ENCODE measurements at places on chromosomes 7 and 10.

- no peak for DNase-seq
Observed at GRCh38 chr10:132563485-132564248, 26.1 kb downstream of the INPP5A start.

DNA sequence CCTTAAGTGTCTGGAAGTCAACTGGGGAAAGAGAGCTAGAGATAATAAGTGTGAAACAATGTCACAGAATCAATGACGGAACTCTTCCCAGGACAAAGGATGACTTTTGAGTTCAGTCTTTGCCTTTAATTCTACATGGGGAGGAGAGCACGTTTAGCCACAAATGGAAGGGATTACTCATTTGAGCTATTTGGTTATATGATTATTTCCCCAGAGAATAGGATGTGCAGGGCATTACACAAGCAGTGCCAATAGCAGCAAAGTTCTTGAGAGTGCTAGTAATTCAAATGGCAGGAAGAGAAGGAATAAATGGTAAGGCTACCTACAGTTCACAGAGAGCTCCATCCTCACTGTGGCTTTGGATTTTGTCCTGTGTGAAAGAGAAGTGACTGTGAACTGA lies 6.0 kb downstream of the EGFR start:
- DNase-seq, result no peak

GRCh38 chr7:111094419-111094818 lies 3.5 kb downstream of the LRRN3 start:
- DNase-seq, result no peak

DNA sequence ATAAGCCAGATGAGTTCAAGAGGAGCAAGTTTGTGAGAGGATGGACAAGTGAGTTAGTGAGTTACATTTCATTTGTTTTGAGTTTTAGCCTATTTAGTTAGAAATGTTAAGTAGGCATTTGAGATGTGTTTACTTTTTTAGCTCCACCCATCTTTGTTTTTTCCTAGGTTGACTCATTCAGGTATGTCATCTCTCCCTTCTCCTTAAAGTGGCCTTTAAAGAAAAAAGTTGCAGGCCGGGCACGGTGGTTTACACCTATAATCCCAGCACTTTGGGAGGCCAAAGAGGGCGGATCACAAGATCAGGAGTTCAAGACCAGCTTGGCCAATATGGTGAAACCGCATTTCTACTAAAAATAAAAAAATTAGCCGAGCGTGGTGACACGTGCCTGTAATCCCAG lies 71.2 kb downstream of the BMPR1A start:
- DNase-seq, result no peak

GRCh38 chr10:114703377-114704107 lies 45.5 kb upstream of the ABLIM1 start:
- DNase-seq, result no peak

DNA sequence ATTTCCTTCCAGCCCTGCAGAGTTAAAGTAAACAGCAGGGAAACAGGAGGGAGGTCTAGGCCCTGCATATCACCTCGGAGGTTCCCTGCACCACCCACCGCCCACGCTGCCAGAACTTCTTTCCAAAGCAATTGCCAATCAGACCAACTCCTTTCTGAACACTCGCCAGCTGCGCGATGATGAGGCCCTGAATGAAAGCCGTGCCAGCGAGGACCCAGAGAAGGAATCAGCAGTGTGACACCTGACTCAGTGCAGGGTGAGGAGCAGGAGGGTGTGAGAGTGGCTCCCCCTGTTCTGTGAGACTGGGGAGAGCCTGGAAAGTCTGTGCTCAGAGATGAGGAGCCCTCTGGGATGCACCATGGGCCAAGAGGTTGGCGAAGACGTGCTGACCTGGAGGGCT lies 3.3 kb upstream of the TCERG1L start:
- DNase-seq, result no peak

- DNase-seq, result no peak
Observed at GRCh38 chr10:75302029-75302428, 66.3 kb upstream of the COMTD1 start.

DNA sequence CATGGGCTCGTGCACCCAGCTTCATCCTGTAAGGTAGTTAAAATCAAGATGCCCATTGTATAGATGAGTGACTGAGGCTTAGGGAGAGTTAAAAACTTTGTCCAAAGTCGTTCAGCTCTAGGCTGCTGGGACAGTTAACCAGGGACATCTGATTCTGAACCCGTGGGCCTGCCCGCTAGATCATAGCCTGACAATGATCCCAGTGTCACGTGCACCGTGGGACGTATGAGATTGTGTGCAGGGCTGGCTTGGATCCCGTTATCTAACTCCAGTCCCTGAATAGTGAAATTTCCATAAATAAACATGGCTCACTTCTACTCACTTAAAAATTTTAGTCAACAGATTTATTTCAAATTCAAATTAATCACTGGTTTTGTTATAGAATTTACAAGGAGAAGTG lies 24.9 kb downstream of the C10orf120 start:
- no peak for DNase-seq

- DNase-seq, result no peak
Observed at GRCh38 chr10:104387130-104387888, 33.7 kb downstream of the CFAP58 start.

DNA sequence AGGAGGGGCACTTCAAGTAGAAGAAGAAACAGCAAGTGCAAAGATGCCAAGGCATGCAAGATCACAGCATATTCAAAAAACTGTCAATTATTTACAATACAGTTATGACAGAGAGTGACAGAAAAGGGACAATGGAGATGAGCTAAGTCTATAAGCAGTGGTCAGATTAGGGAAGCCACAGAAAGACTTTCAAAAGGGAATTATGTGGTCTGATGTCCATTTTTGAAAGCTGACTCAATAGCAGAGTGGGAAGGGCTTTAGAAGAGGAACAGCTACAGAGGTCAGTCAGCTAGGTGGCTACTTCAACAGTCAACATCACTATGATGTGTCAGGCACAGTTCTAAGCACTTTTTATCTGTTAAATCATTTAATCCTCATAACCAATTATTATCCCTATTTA lies 45.2 kb upstream of the SPOCK2 start:
- DNase-seq, result no peak

GRCh38 chr10:99521765-99522469 lies 10.8 kb upstream of the NKX2-3 start:
- no peak for DNase-seq

DNA sequence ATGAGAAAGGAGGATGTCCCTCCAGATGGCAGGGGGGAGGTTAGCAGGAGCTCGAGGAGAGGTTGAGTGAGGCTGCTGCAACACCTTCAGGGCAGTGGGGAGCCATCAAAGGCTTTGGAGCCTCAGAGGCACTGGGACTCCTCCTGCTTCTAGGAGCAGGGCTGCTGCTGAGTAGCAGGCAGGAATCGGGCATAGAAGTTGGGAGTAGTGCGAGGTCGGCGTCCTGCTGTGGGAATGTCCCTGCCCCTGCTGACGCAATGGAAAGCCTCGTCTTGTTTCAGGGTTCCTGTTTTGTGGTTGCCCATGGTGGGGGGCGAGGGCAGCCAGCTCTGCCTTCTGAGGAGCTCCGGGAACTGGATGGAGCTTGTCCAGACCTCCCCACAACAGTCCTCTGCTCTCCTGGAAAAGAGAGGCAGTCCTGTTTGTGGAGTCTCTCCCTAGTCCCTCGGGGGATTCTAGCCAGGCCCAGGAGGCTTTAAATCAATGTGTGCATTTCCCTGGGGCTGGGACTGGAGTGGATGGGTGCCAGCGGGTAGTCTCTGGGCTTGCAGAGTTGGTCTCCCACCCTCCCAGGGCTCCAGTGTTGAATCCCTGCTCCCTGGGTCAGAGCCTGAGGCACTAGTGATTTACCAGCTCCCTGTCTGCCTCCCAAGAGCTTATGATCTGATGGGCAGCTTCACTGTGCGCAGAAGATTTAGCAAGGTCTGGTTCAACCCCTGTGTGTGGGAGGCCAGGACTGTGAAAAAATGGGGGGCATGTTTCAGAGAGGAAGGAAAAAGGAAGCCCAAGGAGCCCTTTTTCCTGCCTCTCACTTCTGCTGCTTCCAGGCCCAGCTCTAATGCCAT lies 98.7 kb upstream of the PPIF start:
- DNase-seq, result peak; percentile 76

GRCh38 chr10:115982076-115982475 lies 290.9 kb downstream of the GFRA1 start:
- no peak for DNase-seq

GRCh38 chr10:61747307-61747706 lies 84.6 kb downstream of the CABCOCO1 start:
- DNase-seq, result no peak

GRCh38 chr7:45643630-45644029 lies 69.5 kb downstream of the ADCY1 start:
- no peak for DNase-seq

DNA sequence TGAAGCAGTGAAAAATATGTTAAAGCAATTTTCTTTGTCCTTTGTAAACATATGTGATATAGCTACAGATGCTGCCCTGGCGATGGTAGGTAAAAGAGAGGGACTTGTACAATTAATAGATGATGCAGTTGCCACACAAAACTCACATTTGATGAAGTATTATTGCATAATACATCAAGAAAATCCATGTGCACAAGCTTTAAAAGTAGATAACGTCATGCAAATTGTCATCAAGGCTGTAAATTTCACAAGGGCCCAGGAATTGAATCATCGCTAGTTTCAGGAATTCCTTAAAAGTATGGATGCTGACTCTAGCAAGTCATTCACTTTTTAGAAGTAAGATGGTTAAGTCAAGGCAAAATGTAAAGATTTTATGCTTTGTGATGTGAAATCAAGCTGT lies 10.0 kb downstream of the CYP3A5 start:
- no peak for DNase-seq

DNA sequence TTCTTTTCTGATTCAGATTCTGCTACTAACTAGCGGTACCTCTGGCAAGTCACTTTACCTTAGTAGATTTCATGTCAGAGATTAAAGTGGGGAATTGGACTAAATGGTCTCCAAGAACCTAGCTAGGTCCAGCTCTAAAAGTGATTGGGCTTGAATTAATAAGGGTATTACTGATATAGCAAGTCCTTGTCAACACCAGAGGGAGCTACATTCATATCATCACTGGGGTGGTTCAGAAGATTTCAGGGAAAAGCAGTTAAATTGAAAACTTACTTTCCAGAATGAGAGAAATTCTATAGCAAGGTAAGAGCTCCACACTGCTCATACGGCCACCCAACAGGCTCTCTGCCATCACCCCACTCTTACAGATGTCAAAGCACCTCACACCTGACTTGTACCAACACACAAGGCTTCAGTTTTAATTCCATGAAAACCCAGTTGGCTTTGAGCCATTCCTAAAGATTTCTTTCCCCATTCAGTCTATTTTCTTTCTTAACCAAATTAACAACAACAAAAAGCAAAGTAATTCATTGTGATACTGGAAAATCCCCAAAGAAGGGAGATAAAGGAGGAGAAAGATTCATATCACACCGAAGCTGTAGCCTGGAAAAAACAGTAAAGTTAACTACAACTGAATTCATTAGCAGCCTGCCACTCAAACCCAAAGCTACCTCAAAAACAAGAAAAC lies 38.0 kb upstream of the SPOCK2 start:
- no peak for DNase-seq

DNA sequence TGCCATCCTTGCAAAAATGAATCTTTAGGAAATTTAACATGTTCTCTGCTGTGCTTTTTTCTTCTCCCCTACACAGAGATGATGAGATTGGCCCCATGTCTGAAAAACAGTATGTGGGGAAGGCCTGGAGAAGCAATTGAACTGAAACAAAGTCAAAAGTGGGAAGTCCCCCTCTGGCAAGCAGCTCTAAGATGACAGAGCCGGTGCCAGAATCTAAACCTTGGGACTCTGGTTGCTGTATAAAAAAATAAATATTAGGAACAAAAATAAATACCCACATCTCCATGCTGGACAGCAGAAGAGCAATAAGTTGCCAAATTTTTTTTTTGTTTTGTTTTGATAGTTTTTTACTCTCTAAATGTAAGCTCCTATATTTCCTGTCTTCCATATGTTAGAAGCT lies 51.8 kb upstream of the TRIL start:
- DNase-seq, result no peak

GRCh38 chr7:142516038-142516501 lies 233.2 kb upstream of the PRSS1 start:
- DNase-seq, result peak; percentile 34

DNA sequence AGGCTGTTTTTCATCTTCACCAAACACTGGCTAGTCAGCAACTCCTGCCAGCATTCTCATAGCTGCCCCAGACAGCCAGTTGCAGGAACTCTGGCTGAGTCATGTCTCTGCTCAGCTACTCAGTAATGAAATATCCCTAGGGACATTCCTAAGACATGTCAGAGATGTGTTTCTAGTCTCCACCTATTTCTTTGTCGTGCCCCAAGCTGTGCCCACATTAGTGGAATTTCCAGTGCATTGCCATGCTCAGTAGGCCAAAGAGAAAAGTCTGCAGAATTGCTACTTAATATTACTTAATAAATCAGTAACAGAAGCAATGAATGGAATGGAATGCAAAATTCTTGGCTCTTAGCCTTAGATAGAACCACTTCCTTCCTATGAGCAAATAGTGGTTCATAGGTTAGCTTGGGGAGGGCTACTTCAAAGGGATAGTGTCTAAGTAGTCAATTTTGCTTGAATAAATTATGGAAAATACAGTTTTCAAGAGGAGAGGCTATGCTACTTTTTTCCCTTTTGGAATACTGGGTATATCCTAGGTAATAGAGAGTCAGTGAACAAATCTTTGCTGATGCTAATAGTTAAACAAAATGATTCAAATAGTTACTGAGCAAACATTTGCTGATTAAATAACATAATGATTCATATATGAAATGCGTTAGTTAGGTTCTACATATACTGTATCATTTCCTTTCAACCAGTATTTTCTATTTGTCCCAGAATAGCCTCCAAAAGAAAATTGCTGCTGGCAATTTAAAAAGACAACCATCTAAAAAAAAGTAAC lies 23.6 kb upstream of the SEMA3C start:
- no peak for DNase-seq

GRCh38 chr7:139748373-139748765 lies 29.4 kb downstream of the HIPK2 start:
- DNase-seq, result no peak

DNA sequence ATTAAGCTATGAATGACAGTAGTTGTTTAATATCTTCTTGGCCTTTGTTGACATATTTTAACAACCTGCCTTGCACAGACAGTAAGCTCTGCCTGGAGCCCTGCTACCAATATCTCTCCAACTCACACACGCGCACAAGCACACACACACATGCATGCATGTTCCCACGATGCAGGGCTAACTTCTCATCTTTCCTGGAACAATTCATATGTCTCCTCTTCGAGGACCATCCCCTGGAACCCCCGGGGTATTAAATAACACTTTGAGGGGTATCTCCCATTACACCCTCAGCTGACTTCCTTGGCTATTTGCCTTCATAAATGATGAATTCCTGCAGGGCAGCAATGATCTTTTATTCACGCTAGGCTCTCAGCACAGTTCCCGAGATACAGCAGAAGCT lies 258.0 kb downstream of the TRIL start:
- no peak for DNase-seq

GRCh38 chr10:1532636-1533035 lies 204.7 kb downstream of the ADARB2 start:
- DNase-seq, result no peak
